Activated T-helper 17 cell treated with anti-CD3 and anti-CD28 coated beads, Interleukin-2, amount 50 U/mL, for 72 hours (primary cell): ENCODE measurements at places on chromosomes 11 and 22.
A peak's percentile ranks its signal among the peaks of the same experiment; 100 is the strongest.

DNA sequence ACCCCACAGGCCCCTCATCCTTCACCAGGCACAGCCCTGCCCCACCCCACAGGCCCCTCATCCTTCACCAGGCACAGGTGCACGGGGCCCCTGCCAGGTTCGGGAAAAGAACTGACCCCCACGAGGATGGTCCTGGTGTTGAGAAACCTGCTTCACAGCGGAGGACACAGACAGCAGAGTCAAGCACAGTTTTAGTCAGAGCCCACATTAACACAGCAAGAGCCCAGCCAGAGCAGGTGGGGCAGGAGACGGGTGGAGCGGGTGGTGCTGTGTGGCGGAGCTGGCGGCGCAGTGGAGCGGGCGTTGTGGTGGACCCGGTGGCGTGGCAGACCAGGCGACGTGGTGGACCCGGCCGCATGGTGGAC is 1085.5 kb downstream of the BRD1 start:
- no peak for ATAC-seq

- no peak for ATAC-seq
These were observed 16.9 kb downstream of the LGR4 start for GRCh38 chr11:27455667-27456066.

DNA sequence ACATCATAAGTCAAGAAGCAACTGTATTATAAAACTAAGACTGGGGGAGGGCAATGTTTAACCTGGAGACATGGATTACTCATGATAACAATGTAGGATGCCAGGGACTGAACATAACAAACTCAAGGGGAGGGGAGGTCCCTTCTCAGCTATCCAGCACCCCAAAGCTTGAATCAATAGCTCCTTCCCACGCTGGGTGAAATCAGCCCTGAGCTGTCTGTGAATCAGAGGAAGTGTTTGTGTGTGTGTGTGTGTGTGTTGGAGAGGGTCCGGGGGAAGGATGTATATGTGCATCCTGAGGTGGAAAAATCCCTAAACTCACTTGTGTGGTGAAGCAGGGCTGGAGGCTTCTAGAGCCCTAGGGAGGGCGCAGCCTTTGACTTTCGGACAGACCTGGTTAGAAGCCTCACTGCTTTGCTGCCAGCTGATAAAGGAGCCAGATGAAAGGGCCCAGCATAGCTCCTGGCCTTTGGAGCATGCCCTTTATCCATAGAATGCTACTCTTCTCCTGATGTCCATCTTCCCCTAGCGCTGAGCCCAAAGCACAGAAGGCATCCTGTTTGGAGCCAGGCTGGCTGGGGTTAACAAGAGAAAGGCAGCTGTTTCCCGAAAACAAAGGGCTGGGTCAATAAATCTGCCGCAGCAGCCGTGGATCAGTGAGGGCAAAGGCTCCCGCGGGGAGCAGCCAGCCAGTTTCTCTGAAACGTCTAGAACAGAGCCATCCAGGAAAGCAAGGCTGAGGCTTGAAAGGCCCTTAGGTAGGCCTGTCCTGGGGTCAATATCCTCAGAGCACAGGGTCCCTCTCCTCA is 35.8 kb downstream of the TNKS1BP1 start:
- peak; percentile 89 for ATAC-seq

DNA sequence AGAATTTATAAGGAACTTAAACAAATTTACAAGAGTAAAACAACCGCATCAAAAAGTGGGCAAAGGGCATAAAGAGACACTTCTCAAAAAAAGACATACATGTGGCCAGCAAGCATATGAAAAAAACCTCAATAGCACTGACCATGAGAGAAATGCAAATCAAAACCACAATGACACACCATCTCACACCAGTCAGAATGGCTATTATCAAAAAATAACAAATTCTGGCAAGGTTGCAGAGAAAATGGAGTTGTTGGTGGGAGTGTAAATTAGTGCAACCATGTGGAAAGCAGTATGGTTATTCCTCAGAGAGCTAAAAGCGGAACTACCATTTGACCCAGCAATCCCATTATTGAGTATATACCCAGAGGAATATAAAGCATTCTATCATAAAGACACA is 866.8 kb upstream of the TENM4 start:
- ATAC-seq = no peak

DNA sequence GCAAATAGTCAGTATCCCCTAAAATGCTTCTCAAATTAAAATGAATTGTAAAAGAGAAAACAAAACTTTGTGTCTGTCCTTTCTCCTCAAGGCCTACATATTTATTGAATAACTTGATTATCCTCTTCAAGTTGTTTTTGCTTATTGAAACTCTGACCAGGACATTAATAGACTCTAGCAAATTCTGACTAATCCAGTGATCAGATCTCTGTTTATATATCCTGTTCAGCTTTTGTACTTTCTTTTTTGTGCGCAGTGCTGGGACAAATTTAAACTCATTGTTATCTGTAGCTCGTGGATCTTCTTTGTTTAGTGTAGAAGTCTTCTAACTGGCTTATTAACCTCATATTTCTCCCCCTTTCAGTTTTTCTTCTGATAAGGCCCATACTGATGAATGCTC is 139.9 kb upstream of the SORL1-AS1 start:
- ATAC-seq = no peak

DNA sequence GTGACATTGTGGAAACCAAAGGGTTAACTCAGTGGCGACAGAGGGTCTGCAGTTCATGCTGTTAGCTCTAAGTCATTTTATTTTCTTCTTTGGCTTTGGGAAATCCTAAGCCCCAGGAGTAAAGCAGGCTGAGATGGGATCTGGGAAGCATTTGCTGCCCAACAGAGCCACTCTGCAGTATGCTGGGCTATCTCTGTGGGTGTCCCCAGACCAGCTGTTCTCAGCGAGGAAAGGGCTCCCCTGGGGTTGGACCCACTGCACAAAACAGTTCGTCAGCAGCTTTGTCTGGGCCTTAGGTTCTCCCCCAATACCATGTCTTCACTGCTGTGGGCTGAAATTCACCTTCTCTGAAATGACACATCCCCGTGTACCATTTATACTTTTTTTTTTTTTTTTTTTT is 34.0 kb downstream of the KREMEN1 start:
- ATAC-seq = no peak

- ATAC-seq = no peak
These were observed 688 bp downstream of the SERPING1 start for GRCh38 chr11:57597916-57598830.

DNA sequence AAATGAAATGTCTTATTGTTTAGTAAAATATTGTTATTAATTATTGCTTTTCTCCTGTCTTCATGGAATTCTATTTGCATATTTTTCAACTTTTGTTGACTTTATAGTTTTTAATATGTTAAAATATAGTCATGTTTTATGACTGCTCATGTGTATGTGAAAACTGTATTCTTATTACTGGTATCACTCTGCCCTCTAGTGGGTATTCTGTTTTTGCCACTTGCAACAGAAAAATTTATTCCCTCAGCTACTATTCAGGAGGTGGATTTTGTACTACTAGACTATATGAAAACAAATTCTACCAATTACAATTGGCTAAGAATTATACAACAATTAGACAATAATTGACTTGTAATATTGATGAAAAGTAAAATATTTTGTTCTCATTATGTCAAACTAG is 45.0 kb downstream of the OR4C6 start:
- no peak for ATAC-seq

- ATAC-seq = no peak
These were observed 88.3 kb downstream of the EFCAB6 start for GRCh38 chr22:43723816-43724215.
